ENCODE measurements at places on chromosomes 2 and 18. TPM values are rescaled to one million over a fixed set of nuclear protein-coding genes. Genes with fewer than 3 reads are reported as not detected.
A peak's percentile ranks its signal among the peaks of the same experiment; 100 is the strongest.

GYPC gene
- 48.0 TPM for total RNA-seq

ADD2 gene
- total RNA-seq = 4.7 TPM

CD8A gene
- 1.3 TPM for total RNA-seq

DUSP28 gene
- 3.7 TPM for total RNA-seq

ERCC3 gene
- total RNA-seq = 47.6 TPM

PIEZO2 gene
- 7.2 TPM for total RNA-seq

GRCh38 chr2:228615496-228615895 is 434.0 kb upstream of the SPHKAP start:
- H3K27me3 ChIP-seq = no peaks in the 10 kb centered on the region
- H3K4me3 ChIP-seq = no peak overlapping the region
- DNase-seq = no peak

GRCh38 chr18:46140173-46140572 is 36.0 kb downstream of the HAUS1 start:
- no peaks in the 10 kb centered on the region for H3K4me1 ChIP-seq
- no peak overlapping the region for H3K27ac ChIP-seq
- DNase-seq = no peak
- H3K4me3 ChIP-seq = no peak overlapping the region
- H3K27me3 ChIP-seq = no peaks in the 10 kb centered on the region

DNA sequence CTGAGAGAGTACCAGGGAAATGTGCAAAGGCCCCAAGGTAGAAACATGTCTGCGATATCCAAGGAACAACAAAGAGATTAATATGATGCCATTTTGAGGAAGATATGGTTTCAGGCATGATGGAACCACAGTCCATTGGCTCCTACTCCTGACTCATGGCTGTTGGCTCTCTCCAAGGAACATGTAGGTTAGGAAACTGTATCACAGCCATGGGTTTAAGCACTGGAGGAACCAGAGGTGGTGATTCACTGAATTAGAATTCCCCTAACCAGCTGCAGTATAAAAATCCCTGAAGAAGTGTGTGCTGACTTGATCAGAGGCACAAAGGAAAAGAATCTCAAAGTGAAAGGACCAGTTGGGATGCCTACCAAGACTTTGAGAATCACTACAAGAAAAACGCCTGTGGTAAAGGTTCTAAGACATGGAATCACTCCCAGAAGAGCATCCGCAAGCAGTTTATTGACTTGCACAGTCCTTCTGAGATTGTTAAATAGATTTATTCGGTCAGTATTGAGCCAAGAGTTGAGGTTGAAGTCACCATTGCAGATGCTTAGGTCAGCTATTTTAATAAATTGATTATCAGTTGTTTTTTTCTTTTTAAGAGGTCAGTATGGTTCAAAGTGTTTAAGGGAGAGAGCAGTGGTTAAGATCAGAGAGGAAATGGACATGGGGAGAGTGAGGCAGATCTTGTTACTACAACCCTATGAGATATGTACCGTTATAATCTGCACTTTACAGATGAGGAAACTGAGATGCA is 110.7 kb upstream of the OTX1 start:
- DNase-seq = no peak
- no peak overlapping the region for H3K4me3 ChIP-seq
- no peak overlapping the region for H3K27ac ChIP-seq
- no peaks in the 10 kb centered on the region for H3K4me1 ChIP-seq
- H3K36me3 ChIP-seq = no peaks in the 10 kb centered on the region

DNA sequence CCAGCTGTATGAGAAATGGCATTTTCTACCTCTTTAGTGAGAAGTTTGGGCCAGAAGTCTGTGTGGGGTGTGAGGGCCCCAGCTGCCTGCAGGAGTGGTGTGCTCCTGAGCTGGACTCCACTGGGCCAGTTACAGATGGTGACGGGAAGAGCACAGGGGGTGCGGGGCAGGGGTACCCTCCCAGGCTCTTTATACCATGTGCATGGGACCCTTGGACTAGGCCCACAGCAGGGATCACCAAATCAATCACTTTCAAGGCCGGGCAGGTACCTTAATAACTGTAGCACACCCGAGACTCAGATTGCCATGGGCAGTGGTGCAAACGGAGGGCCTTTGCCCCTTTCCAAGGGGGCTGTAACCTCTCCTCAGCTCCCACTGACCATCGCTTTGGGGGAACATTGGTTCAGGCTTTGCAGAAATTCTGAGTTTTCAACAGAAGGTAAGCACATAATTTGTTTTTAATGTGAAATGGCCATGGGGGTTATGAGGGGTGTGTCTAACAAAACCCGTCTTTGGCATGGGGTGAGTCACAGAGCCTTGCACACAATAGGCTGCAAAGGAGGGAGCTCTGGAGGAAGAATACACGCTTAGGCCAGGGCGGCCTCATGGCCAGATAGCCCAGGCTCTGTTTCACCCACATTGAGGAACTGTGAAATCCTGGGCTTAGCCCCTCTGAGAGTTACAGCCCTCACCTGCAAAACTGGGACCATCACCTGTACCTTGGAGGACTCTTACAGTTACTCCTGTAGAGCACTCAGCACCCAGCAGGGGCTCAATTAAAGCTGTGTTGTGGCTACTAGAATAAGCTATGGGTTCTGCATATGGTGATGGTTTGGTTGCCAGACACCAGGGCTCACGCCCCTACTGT is 141.0 kb upstream of the BCL2L11 start:
- no peak overlapping the region for H3K27ac ChIP-seq
- H3K36me3 ChIP-seq = no peaks in the 10 kb centered on the region
- no peak for DNase-seq
- H3K27me3 ChIP-seq = no peaks in the 10 kb centered on the region
- H3K4me1 ChIP-seq = no peaks in the 10 kb centered on the region

DNA sequence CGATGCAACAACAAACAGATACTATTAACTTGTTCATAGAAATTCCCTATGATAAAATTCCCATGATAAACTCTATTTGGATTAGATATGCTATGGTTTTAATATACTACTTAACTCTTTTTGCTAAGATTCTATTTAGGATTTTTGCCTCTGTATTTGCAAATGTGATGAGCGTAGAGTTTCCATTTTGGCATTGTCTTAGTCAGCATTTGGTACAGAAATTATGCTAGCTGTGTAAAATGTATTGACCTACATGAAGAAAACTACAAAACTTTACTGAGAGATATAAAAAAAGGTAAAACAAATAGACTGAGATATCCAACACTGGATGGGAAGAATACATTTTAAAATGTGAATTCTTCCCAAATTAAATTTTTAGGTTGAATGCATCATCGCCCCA is 29.8 kb upstream of the ARL4C start:
- no peak overlapping the region for H3K4me3 ChIP-seq
- no peak for DNase-seq

DNA sequence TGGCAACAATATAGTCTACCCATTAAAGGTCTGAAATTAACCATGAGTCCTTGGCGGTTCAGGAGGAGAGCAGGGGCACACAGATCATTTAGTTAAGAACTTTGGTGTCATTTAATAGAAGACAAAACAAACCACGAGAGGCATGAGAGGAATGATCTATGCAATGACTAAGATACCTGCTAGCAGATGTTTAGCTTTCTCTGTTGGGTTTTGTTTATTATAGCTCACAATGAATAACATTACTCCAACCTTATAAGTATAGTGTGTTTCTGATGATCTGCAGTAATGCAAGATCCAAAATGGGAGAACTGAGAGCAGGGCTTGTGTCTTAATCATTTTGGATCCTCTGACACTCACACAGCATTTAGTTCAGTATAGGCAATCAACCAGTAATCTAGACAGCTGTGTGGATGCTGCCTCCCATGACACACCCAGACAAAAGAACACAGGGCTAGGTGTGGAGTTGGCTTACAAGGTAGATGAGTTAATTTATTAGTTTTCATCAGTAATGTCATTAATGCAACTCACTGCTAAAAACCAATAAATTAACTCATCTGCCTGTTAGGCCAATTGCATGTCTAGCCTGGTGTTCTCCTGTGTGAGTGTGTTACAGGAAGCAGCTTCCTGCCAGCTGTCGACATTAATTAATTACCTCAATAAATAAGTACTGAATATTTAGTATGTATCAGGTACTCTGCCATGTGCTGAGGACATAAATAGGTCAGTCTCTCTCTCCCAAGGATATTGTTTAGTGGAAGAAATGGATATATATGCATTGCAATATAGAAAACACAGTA is 92.3 kb downstream of the CLIP4 start:
- H3K27me3 ChIP-seq = no peaks in the 10 kb centered on the region
- no peak overlapping the region for H3K27ac ChIP-seq
- no peaks in the 10 kb centered on the region for H3K4me1 ChIP-seq
- DNase-seq = no peak
- H3K36me3 ChIP-seq = no peaks in the 10 kb centered on the region

GRCh38 chr2:45253151-45253550 is 243.9 kb upstream of the SIX2 start:
- H3K36me3 ChIP-seq = no peaks in the 10 kb centered on the region
- no peaks in the 10 kb centered on the region for H3K27me3 ChIP-seq
- no peak overlapping the region for H3K4me3 ChIP-seq
- H3K27ac ChIP-seq = no peak overlapping the region
- DNase-seq = no peak

- peaks cover 17% of the 10 kb centered on the region for H3K4me1 ChIP-seq
- H3K4me3 ChIP-seq = peak overlapping the region; percentile 24
- peaks cover 16% of the 10 kb centered on the region for H3K27me3 ChIP-seq
- H3K27ac ChIP-seq = no peak overlapping the region
- no peaks in the 10 kb centered on the region for H3K36me3 ChIP-seq
These were observed 368 bp downstream of the TMEFF2 start for GRCh38 chr2:192194265-192194865.

GRCh38 chr2:174846218-174846617 is 81.9 kb upstream of the CHRNA1 start:
- no peak for DNase-seq
- no peaks in the 10 kb centered on the region for H3K4me1 ChIP-seq
- no peaks in the 10 kb centered on the region for H3K36me3 ChIP-seq
- no peaks in the 10 kb centered on the region for H3K27me3 ChIP-seq
- no peak overlapping the region for H3K4me3 ChIP-seq
- H3K27ac ChIP-seq = no peak overlapping the region

DNA sequence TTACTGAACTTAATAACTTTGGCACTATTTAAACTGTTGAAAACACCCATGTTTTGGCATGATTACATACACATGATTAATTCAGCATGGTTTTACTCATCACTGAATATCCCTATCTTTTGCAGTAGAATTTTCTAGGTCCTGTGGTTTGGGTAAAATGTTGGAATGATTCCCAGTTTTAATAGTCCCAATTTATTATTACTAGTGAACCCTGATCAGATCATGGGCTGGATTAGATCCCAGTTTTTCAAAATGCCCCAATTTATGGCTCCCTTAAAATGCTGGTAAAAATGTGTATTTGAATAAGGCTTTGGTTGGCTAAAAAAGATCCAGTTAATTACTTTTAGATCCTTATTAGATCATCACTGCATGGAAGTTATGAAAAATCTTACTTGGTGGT is 273.6 kb upstream of the NRP2 start:
- no peaks in the 10 kb centered on the region for H3K36me3 ChIP-seq
- no peaks in the 10 kb centered on the region for H3K27me3 ChIP-seq
- no peak overlapping the region for H3K27ac ChIP-seq
- H3K4me3 ChIP-seq = no peak overlapping the region
- peaks cover 12% of the 10 kb centered on the region for H3K4me1 ChIP-seq

DNA sequence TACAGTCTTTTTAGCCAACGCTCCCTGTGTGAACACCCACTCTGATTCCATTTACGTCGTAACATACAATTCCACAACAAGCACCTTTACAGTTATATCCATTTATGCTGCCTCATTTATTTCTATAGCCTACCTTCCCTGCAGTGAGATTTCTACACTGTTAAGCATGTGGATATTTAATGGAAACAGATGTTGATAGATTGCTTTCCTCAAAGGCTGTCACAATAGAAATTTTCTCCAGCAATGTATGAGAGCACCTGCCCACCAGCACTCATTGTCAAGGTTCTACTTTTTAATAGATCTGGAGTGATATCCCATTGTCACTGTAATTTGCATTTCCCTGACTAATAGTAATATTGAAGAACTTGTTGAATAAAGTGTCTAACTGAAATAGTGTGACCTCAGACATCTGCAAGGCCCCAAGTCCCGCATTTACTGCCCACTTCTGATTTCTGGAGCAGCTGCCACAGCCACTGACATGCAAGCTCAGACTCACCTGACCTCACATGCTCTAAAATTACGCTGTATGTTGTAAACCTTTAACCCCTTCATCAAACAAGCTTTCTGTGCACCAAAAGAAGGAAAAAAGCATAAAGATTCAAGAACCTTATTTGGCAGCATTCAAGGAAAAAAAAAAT is 295.1 kb downstream of the CNTNAP5 start:
- H3K4me3 ChIP-seq = no peak overlapping the region
- no peaks in the 10 kb centered on the region for H3K4me1 ChIP-seq
- H3K36me3 ChIP-seq = no peaks in the 10 kb centered on the region
- H3K27ac ChIP-seq = no peak overlapping the region

DNA sequence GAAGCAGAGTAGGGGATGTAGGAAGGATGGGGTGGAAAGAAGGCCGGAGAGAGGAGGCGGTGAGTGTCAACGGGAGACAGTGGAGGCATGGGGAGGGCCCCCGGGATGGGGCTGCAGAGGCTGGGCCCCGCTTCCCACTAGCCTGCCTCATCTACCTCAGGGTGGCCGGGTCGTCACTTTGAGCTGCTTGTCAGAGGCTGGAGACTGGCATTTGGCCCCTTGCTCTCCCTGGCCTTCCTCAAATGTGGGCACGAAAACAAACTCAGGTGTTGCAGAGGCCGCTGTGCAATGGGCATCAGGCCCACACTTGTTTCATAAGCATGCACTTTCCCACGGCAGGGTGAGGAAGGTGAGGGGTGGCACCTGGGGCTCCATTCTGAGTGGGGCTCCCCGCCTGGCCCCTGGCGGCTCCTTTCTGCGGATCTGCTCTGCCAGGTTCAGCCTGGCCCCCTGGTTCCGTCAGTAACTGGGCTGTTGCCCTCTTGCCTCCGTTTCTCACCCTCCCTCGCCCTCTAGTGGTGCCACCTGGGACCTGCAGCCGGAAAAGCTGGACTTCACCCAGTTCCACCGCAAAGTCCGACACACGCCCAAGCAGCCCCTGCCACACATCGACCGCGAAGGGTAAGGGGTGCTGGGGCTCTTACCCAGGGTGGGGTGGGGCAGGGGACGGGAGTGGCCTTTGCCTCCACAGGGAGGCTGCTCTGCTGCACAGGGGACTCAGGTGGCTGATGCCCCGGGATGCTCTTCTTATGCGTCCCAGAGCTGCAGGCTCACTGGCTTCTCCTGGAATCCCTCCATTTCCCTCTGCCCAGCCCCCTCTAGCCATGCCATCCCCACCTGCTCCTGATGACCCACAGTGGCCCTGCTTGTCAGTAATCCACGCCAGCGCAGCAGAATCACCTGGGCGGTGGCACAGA is 125.4 kb downstream of the CTIF start:
- DNase-seq = peak; percentile 71
- H3K36me3 ChIP-seq = no peaks in the 10 kb centered on the region
- H3K4me3 ChIP-seq = no peak overlapping the region
- H3K4me1 ChIP-seq = no peaks in the 10 kb centered on the region
- H3K27ac ChIP-seq = no peak overlapping the region

DNA sequence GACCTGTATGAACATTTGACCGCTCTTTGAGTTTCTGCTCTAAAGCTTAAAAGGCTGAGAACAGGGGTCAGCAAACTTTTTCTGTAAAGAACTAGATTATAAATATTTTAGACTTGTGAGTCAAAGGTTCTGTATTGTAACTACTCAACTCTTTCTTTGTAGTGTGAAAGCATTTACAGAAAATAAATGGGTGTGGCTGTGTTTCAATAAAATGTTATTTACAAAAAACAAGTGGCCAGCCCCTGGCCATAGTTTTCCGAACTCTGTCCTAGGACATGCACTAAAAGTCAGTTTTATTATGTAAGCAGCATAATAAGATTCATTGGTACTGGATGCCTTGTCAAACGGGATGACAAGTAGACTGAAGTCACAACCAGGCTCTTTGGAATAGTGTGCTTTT is 434.9 kb downstream of the ZEB2 start:
- H3K4me3 ChIP-seq = no peak overlapping the region
- DNase-seq = no peak
- no peaks in the 10 kb centered on the region for H3K27me3 ChIP-seq
- H3K27ac ChIP-seq = no peak overlapping the region
- no peaks in the 10 kb centered on the region for H3K4me1 ChIP-seq
